DMS53 (cell line): ENCODE measurements at places on chromosomes 12 and 14.

DNA sequence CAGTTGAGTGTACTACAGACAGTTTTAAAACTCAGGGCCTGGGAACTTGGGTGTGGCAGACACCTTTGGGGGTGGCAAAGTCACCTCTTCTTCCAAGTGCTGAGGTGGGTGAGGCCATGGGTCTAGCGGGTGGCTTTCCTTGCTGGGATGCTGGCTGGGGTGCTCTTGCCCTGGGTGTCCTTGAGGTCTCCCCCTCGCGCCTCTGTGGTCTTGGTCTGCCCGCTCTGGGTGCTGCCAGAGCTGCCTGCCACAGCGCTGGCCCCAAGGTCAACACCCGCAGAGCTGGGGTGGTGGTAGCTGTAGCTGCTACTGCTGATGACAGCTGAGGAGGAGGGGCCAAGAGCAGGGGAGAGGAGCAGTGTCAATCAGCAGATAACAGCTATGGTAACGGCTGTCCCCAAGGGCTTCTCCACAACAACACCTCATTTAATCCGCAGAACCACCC, 6.8 kb downstream of the KRT74 start:
- no peak for DNase-seq

- DNase-seq: peak; percentile 94
Observed at GRCh38 chr12:45655186-45655585, 74.3 kb upstream of the ARID2 start.

GRCh38 chr14:76846331-76847047, 20.3 kb downstream of the LRRC74A start:
- no peak for DNase-seq

DNA sequence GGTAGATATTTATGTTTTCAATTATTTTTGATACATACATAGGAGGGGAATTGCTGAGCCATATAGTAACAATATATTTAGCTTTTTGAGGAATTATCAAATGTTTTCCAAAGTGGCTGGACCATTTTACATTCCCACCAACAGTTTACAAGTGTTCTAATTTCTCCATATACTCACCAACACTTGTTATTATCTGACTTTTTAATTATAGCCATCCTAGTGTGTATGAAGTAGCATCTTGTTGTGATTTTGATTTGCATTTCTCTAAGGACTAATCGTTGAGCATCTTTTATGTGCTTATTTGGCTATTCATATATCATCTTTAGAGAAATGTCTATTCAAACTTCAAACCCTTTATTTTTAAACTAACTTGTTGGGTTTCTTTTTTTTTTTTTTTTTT, 17.2 kb upstream of the HECTD1 start:
- DNase-seq: no peak

DNA sequence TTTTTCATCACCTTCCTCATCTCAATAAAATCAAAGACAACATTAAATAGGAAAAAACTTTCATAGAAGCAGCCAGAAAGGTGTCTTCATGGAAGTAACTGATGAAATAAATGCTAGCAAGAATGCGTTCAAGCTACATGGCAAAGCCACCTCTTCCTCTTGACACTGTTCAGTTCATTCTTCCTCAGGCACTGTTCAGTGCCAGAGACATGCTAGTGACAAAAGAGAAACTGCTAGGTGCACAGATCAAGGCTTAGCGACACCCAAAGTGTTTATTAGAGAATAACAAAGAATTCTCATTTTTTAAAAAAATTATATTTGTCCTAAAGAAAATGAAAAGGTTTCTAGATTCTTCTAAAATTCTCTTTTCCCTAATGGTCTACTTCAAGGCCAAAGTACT, 7.2 kb downstream of the SLC11A2 start:
- no peak for DNase-seq

DNA sequence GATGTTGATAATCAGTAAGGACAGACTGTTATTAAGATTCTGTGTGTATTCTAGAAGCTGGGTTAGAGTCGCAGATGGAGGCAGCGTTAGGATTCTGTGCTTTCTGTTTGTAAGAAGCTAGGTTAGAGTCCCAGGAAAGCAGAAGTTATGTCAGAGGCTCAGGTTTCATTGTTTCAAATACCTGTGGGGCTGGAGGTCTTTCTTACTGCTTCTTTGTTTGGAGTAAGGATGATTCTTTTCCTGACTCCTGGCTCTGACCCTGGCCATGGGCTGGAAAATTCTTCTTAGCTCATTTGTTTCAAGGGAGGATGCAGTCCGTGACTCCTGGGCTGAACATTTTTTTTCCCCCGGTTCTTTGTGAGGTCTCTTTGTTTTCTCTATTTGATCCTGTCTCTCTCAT, 5.2 kb downstream of the MUCL1 start:
- no peak for DNase-seq

DNA sequence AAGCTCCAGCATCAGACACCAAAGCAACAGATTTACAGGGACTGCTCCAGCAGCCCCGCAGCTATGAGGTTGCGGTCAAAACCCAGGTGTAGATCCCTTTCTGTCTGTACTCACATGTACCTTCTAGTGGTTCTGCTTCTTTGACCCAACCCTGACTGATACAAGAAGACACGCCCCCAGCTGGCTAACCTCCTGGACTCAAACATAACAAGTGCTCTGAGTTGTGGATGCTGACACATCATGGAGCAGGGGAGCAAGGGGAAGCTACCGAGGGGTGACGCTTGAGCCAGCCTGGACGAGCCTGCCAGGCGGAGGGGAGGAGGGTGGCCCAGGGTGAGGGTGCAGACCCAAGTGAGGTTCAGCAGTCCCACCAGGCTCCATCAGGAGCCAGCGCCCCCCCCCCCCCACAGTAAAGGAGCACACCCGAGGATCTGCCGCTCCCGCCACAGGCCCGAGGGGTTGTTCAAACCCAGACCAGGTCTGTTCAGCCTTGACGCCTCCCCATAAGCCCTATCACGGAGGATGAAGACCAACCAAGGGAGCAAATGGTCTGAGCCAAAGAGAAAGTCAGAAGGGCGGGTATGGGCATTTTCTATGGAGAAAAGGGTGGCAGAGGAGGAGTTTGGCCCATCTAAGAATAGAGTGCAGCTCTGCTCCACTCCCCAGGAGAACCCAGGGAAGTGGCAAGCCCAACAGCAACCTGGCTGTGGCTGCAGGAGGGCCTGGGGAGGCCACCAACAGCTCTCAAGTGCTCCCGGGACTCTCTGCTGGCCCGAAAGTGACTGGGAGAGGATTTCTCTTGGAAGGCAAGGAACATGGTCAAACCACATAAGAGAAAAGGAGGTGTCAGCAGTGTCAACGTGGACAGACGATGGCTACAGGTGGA, 229.4 kb downstream of the BCL11B start:
- no peak for DNase-seq
